CD4-positive, alpha-beta memory T cell (primary cell): ENCODE measurements at places on chromosomes 2 and 18.

GRCh38 chr2:179106342-179106675 is 56.4 kb upstream of the CCDC141 start:
- DNase-seq = no peak

DNA sequence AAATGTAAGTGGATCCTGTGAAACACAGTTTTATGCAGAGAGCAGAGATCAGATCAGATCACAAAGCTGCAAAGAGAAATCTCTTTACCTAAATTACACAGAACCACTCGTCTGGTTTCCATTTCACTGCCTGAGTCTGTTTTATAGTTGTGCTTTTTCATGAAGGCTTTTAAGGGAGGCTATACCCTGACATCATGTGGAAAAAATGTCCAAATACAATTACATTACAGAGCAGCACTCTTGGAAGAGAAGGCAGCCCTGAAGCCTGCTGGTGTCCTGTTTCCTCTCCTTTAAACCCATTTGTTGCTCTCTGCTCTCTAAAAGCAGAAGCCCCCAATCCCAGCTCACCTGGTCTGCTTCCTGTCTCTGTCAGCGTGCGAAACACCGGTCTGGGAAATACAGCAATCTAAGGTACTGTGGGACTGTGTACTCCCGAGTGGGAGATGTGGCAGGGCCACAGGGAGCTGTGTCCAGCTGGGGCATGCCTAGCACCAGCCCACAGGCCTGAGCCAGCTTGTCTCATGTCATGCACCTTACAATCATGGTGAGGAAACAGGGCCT is 24.8 kb upstream of the ZFP36L2 start:
- DNase-seq = no peak

GRCh38 chr2:203982276-203982675 is 45.7 kb downstream of the ICOS start:
- no peak for DNase-seq

GRCh38 chr18:5958822-5959221 is 63.5 kb upstream of the TMEM200C start:
- no peak for DNase-seq

GRCh38 chr18:61824733-61825363 is 68.0 kb downstream of the RNF152 start:
- no peak for DNase-seq

GRCh38 chr2:152407204-152407721 is 72.3 kb downstream of the FMNL2 start:
- DNase-seq = no peak
